Activated CD4-positive, CD25-positive, alpha-beta regulatory T cell treated with anti-CD3 and anti-CD28 coated beads, Interleukin-2, amount 50 U/mL, for 72 hours (primary cell): ENCODE measurements at places on chromosomes 6 and 20.

- no peak for DNase-seq
These were observed 102.9 kb downstream of the CTNNBL1 start for GRCh38 chr20:37796733-37797132.

GRCh38 chr6:163226836-163227485 lies 187.6 kb upstream of the QKI start:
- DNase-seq = no peak

DNA sequence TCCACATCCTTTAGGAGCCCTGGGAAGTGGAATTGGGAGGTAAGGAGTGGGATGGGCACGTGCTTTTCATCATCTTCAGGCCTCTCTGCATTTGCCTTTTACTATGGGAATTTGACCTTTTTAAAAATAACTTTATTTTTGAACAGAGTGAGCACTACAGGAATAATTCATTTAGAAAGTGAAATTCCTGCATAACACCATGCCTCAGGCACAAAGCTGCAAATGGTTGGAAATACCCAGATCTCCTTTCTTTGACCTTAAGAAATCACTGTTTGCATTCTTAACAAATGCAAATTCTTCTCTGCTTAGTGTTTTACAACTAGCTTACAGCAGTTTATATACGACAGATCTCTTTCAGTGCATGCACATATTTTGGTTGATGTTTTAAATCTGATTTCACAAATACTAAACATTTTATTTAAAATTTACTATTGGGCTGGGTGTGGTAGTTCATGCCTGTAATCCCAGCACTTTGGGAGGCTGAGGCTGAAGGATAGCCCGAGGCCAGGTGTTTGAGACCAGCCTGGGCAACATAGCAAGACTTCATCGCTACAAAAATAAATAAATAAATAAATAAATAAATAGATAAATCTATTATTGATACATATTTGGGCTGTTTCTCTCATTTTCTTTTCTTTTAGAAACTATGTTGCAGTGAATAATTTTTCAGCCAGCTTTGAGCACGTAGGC lies 24.5 kb downstream of the CST8 start:
- DNase-seq = no peak

- no peak for DNase-seq
These were observed 95.5 kb upstream of the NXT1 start for GRCh38 chr20:23255106-23255505.

GRCh38 chr6:158539413-158539812 lies 20.5 kb upstream of the TMEM181 start:
- DNase-seq = no peak

GRCh38 chr6:47034421-47034820 lies 7.7 kb downstream of the ADGRF1 start:
- no peak for DNase-seq

GRCh38 chr6:6804843-6805615 lies 216.5 kb downstream of the LY86 start:
- DNase-seq = no peak

- no peak for DNase-seq
These were observed 62.5 kb downstream of the AHI1 start for GRCh38 chr6:135434991-135435390.

DNA sequence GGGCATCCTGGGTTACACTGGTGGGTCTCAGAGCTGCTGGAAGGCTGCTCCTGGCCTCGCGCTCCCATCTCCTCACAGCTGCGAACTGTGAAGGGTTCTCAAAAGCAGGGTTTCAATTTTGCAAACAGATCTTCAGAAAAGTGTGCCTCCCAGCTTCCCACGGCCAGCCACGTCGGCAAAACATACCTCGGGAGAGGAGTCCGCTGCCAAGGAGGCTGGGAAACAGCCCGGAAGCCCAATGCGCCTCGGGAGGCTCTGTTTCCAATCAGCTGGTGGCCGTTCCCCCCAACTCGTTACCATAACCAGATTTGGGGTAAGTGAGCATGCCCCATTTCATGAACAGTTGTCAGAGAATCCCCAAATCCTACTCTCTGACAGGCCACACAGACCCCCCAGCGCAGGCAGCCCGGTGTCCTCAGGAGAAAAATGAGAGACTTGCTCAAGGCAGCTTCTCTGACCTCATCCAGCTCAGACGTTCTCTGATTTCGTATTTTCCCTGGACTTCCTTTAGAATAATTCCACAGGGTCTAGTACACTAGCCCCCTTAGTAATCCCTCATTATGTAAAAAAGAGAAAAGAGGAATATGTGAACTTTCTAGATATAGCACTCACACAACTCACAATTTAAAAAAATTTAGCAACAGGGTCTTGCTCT lies 98.4 kb downstream of the SNX5 start:
- no peak for DNase-seq

- DNase-seq = no peak
These were observed 11.7 kb upstream of the ID1 start for GRCh38 chr20:31593221-31594001.

DNA sequence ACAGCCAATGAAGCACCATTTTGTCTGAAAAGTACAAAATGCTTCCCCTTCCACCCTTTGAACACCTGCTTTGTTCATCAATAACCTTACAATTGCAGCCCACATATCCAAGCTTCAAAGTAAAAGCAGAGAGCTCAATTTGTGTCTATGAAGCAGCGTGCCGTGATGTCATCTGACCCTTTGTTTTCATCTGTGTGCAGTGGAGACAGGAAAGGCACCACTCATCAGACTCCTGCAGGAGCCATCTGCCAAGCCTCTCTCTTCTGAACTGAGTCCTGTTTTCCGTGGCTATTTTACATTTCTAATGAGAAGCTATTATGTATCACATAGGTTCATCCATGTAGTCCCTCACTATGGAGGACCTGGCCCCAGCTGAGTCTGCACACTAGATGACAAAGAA lies 7.5 kb upstream of the LY86 start:
- DNase-seq = no peak

DNA sequence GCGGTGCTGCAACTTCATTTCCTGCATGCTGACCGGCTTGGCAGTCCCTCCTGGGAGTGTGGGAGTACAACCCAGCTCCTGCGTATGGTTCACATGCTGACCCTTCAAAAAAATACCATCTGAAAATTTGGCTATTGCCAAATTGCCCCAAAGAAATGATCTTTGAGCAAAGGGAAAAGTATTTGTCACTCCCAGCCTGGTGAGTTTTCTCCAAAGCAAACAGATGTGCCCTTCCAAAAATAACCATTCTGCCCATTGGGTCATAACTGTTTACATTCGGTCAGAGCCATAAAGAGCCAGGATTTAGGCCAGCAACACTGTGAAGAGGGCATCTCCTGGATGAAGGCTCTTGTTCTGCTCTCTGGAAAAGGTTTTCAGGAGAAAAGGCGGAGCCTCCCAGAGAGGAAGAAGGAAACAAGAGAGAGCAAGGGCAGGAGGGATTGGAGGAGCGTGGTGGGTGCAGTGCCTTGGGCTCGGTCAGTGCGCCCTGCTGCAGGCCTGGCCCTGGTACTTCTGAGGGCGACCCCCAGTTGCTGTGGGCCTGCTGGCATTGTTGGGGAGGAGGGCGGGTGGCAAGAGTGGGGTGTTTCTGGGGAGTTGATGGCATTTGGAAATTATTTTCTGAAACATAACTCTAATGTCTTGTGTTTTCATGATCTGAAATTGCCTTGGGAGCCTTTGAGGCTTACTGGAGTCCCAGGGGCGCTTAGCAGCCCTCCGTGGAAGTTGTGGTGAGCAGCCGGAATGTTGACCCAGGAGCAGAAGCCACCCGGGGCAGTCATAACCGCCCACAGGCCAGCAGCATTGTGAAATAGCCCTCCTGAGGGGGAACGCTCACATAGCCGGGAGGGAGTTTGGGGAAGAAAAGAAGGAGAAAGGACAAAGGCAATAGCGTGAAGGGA lies 248.4 kb downstream of the MYLK4 start:
- no peak for DNase-seq

DNA sequence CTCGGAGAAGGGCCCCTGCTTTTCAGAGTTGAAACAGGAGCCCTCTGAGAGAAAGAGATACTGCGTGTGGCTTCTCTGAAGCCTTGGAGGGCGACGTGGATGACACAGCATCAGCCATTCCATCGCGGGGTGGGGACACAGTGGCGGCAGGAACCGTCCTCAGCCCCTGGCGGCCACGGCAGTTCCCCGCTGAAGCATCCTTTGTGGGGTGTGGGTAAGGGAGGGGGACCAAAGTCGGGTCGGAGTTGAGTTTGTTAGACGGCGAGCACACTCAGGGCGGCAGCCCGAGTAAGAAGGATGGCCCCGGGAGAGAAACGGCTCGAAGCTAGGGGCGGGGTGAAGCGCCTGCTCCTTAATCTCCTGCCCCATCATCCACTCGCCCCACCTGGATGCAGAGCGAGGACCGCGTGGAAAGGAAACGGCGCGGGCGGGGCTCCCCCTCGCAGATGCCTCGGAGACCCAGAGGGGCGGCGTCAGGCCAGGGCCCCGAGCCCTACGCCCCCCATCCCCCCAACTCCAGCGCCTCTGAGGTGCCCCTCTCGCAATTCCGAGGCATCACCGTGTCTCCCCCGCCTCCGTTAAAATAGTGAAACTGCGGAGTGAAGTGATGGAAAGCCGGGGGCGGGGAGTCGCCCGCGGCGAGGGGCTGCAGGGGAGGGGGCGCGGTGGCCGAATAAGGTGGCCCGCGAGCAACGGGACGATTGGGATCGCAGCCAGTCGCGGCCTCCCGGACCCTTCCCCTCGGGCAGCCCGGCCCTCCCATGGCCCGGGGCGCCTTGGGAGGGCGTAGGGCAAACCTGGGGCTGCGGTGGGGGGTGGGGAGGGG lies 796 bp upstream of the RREB1 start:
- peak; percentile 54 for DNase-seq

DNA sequence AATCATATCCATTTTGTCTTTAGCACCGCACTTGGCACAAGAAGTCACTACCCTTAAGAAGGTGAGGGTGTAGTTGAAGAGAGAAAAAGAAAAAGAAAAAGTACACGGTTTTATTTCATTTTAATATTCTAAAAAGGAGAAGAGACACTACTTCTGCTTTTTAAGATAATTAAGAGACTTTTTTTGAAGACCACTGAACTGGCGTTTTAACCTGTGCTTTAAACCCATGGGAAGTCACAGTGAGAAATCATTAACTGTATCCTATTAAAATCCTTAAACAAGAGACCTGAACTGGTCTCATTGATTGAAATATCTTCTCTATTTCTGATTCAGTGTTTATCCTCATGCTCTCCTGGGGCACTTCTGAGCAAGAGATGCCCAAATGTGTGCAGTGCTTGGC lies 243.5 kb downstream of the TMEM242 start:
- no peak for DNase-seq

GRCh38 chr6:135624402-135625295 lies 127.1 kb upstream of the AHI1 start:
- no peak for DNase-seq

DNA sequence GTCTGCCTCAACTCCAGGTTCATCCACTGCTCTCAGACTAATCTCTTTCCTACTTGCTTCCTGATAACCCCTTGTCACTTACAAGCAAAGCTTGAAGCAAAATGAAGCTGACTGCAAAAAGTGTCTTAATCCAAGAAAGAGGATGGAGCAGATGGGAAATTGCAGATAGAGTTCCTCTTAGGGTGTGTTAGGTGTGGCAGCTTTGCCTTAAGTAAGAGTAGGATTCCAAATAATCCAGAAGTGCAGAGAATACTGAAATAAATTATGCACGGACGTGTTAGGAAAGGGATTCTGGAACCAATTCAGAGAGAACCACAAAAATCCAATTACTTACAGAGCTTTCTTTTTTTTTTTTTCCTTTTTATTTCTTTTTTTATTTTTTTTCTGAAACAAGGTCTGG lies 6.1 kb upstream of the RPL7L1 start:
- no peak for DNase-seq

- DNase-seq = no peak
These were observed 13.4 kb downstream of the CCDC167 start for GRCh38 chr6:37486121-37486839.

DNA sequence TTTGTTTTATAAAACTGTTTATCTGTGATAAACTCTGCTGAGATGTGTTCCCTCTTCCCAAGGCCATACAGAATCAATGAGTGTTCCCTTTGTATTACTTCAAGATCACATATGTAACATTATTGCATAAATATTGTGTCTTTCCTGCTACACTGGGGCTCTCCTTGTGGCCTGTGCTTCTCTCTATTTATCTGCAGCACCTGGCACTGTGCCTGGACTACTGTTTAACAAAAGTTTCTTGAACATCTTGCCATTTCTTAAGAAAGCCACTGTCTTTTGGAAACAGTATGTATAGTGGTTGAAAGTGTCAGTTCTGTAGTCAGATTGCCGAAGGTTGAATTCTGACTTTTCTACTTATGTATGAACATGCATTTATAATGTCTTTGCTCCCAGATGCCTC lies 169.0 kb upstream of the SCGN start:
- no peak for DNase-seq

GRCh38 chr20:57403216-57403615 lies 12.0 kb downstream of the RBM38 start:
- DNase-seq = no peak

DNA sequence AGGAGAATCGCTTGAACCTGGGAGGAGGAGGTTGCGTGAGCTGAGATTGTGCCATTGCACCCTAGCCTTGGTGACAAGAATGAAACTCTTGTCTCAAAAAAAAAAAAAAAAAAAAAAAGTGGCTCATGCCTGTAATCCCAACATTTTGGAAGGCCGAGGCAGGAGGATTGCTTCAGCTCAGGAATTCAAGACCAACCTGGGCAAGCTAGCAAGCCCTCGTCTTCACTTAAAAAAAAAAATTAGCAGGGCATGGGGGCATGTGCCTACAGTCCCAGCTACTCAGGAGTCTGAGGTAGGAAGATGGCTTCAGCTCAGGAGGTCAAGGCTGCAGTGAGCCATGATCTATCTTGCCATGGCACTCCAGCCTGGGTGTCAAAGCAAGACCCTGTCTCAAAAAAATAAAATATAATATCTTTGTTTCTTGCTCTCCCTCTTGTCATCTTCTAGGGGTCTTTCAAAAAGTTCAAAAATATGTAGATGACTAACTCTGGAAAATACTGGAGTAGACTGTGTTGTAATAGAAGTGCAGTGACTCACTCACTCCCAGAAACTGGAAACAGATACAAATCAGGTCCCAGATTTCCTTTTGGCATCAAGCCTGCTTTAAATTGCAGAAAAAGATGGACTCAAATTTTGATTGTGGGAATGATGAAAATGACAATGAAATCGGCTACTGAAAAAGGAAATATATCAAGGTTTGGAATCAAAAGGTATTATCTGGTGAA lies 2.8 kb upstream of the GINM1 start:
- DNase-seq = no peak
